Activated naive CD8-positive, alpha-beta T cell treated with anti-CD3 and anti-CD28 coated beads, Interleukin-2, amount 10 ng/mL, durations not matched to agents 7 days and 5 days (primary cell): ENCODE measurements at places on chromosomes 16 and 17. TPM values are rescaled to one million over a fixed set of nuclear protein-coding genes. Genes with fewer than 3 reads are reported as not detected.

The USP36 gene
- 87.8 TPM for total RNA-seq

The CPHXL2 gene
- total RNA-seq: not detected

The CES2 gene
- 46.4 TPM for total RNA-seq

GRCh38 chr16:46638947-46639925, 18.1 kb upstream of the SHCBP1 start:
- H3K4me1 ChIP-seq: no peaks in the 10 kb centered on the region
- H3K4me3 ChIP-seq: no peak overlapping the region
- H3K27me3 ChIP-seq: no peaks in the 10 kb centered on the region
- peaks cover 3% of the 10 kb centered on the region for H3K36me3 ChIP-seq

- H3K4me1 ChIP-seq: peaks cover 24% of the 10 kb centered on the region
- peak overlapping the region; percentile 9 for H3K4me3 ChIP-seq
- no peaks in the 10 kb centered on the region for H3K27me3 ChIP-seq
- H3K36me3 ChIP-seq: no peaks in the 10 kb centered on the region
Measured at GRCh38 chr17:50511058-50511457, 2.8 kb downstream of the MYCBPAP start.

DNA sequence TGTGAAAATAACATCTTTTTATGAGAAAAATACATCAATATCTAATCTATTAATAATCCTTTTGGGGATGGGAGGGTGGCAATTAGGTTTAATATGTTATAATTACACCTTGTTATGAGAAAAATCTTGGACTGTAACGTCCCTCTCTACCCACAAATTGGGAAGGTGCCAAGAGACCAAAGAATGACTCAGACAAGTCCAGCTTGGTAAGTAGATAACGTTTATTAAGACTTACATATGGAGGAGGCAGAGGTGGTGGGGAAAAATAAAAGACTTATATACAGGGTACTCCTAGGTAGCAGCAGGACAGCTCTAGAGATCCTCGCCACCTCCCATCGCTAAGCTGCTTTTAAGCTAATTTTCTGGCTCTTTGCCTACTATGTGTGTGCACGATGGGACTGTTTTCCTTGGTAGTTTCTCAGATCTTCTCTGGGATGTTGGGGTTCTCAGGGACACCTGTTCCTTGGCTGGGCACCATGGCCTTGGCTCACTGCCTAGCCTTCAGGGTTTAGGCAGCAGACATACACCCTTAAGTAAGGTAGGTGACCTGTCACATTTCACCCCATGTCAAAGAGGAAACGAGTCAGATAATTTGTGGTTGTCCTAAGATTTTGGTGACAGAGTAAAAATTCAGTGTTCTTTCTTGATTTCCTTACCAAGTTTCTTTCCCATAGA, 31.5 kb downstream of the RBL2 start:
- no peak for DNase-seq
- peaks cover 19% of the 10 kb centered on the region for H3K4me1 ChIP-seq
- no peak overlapping the region for H3K4me3 ChIP-seq
- H3K27me3 ChIP-seq: no peaks in the 10 kb centered on the region

DNA sequence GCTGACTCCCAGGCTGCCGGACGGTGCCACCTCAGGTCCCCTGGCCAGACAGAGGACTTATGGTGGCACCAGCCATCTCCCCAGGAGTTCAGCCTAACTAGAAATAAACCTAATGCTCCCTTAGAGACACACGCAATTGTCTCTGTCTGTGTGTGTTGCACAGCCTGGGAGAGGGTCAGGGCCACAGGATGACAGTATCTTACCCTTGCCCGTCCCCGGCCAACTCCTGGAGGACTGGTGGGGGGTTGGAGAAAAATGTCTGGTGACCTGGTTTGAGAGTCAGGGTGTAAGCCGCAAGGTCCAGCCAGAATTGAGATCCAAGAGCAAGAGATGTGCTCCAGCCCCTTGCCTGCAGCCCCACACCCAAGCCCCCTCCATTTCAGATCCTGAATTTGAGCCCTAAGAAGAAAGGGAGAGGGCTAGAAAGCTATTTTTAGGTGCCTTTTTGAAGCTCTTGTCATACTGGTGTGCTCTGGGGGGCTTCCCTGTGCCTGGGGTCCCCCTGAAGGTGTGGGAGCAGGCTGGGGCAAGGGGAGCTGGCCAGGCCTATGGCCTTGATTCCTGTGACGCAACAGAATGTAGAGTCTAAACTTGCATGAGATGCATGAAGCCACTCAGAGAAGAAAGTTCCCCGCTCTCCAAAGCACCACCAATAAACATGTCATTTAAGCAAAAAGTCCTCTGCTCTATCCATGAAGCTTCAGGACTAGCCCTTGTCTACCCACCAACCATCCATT, 12.9 kb downstream of the ZNF319 start:
- H3K27ac ChIP-seq: no peak overlapping the region
- H3K4me3 ChIP-seq: no peak overlapping the region
- peaks cover 9% of the 10 kb centered on the region for H3K27me3 ChIP-seq
- no peaks in the 10 kb centered on the region for H3K36me3 ChIP-seq
- no peak for DNase-seq

DNA sequence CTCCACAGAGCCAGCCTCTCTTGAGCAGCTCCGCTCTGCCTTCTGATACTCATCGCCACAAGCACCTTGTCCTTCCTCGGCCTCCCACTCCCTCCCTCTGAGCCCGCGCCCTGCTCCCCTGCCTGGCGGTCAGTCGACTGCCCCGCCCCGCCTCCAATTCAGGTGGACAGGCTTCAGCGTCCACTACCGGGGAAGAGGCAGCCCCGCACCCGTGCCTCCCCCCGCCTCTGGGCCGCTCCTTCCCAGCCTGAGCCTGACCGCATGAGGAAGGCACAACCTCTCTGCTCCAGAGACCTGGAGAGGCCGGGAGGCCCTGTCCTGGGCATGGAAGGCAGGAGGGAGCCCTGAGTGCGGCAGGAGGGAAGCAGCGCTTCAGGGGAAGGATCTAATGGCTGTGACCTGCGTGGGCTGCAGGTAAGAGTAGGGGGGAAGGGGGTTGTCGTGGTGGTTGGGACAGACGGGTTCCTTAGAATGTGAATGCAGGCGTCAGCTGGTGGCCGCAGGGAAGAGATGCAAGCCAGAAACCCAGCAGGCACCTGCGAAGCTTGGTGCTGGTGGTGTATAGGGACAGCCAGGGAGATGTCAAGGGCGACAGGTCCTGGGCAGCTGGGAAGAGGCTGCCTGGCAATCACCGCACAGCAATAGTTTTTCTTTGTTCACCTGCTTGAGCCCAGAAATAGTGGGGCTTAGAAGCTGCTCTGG, 3.0 kb upstream of the SLC6A4 start:
- H3K27me3 ChIP-seq: peaks cover 56% of the 10 kb centered on the region
- peaks cover 3% of the 10 kb centered on the region for H3K36me3 ChIP-seq
- peaks cover 26% of the 10 kb centered on the region for H3K4me1 ChIP-seq
- no peak overlapping the region for H3K27ac ChIP-seq

- H3K36me3 ChIP-seq: no peaks in the 10 kb centered on the region
- H3K27ac ChIP-seq: no peak overlapping the region
- no peak overlapping the region for H3K4me3 ChIP-seq
- H3K4me1 ChIP-seq: no peaks in the 10 kb centered on the region
- no peak for DNase-seq
Measured at GRCh38 chr16:65543781-65544740, 422.2 kb upstream of the CDH11 start.

GRCh38 chr17:3636154-3636907, at the start of the genes CTNS and SHPK:
Gene CTNS, plus strand, starts transcription at chr17:3636760. Its CDS starts 3,447 bp downstream, at chr17:3640207.
Gene SHPK, minus strand, starts transcription at chr17:3636250. Its CDS starts 31 bp downstream, at chr17:3636219.
- H3K27me3 ChIP-seq: no peaks in the 10 kb centered on the region
- peak within 1 kb of the TSS; percentile 100 for H3K27ac ChIP-seq

GRCh38 chr16:87334651-87335624, 17.7 kb upstream of the C16orf95 start:
- peaks cover 14% of the 10 kb centered on the region for H3K36me3 ChIP-seq
- H3K4me1 ChIP-seq: peaks cover 8% of the 10 kb centered on the region
- H3K27ac ChIP-seq: no peak overlapping the region
- H3K27me3 ChIP-seq: no peaks in the 10 kb centered on the region
- no peak for DNase-seq
